Subcutaneous preadipocyte (primary cell): ENCODE measurements at places on chromosomes 13 and 19. TPM values are rescaled to one million over a fixed set of nuclear protein-coding genes. Genes with fewer than 3 reads are reported as not detected.

The SMIM44 gene
- not detected in 2 replicates for total RNA-seq

The FBXO17 gene
- total RNA-seq: 24.3 and 30.7 TPM in 2 replicates

The PPM1N gene
- 1.5 and 2.5 TPM in 2 replicates for total RNA-seq

The CGB8 gene
- total RNA-seq: not detected in 2 replicates

The ZNF497 gene
- total RNA-seq: 0.73 and 0.78 TPM in 2 replicates

The ZNF563 gene
- 2.0 and 2.2 TPM in 2 replicates for total RNA-seq
